NCI-H1436 treated with DMSO at 0.1 percent for 48 hours (cell line): ENCODE measurements at places on chromosomes 1 and 21.

DNA sequence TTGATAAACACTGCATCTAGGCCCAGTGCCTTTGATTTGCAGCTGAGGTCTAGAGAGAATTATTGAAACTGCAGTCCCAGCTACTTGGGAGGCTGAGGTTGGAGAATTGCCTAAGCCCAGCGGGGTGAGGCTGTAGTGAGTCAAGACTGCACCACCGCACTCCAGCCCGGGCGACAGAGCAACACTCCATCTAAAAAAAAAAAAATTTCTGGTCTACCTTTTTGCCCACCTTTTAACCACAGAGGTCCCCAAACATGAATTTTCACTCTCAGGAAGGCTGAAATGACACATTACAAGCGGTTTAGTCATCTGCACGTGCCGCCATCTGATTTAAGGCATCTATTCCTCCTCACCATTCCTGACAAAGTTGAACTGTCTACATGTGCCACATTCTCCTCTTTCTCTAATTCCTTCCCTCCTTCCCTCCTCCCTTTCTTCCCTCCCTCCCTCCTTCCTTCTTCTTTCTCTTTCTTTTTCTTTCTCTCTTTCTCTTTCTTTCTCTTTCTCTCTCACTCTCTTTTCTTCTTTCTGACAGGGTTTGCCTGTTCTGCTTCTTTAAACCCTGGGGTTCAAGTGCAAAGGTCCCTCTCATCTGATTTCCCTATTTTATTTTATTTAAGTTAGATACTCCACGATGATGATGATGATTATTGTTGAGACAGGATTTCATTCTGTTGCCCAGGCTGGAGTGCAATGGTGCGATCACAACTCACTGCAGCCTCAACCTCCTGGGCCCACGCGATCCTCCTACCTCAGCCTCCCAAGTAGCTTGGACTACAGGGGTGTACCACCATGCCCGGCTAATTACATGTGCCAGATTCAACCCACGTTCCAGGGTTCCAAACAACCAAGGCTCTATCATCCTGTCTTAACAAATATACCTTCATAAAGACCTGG, 3.0 kb upstream of the SOD1 start:
- DNase-seq = no peak

DNA sequence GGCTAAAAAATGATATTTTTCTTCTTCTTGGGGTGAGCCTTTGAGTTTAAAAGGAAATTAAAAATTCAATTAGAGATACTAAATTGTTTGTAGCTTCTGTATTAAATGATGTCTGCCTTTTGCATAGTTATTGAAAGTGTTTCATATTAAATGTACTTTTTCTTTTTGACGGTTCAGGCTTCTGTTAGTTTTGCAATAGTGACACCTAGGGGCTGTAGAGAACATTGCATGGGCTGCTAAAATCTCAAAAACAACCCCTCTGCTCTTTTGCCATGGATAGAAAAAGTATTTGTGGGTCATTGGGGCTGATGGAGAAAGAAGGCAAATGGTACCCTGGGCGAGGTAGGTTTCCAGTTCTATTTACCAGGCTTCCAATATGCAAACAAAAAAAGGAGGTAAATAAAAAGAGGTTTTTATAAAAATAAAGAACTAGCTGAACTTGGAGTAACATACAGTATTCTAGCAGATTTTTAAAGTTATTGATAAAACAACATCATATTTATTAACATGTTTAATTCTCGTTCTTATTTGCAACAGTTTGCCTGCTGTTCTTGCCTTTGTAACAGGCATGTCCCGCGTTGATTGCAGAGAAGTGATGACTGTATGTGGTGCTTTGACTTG, 115.4 kb upstream of the HOOK1 start:
- DNase-seq = no peak

- DNase-seq = no peak
These were observed 272.6 kb downstream of the LRRC40 start for GRCh38 chr1:69932760-69933159.

DNA sequence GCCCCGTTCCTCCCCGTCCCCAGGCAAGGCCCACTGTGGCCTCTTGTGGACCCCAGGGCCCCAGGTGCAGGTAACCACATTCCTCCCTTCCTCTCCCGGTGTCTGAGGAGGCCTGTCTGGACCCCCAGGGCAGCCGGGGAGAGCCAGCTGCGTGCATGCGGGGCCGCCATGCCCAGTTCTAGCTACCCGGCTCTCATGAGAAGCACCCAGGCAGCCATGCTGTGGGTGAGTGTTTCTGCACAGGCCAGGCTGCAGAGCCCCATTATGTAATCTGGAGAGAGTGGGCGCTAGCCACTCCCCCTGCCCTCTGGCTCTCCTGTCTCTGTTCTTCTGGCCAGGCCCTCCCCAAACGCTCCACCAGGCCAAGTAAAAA, 18.4 kb upstream of the PLEKHG5 start:
- DNase-seq = no peak

DNA sequence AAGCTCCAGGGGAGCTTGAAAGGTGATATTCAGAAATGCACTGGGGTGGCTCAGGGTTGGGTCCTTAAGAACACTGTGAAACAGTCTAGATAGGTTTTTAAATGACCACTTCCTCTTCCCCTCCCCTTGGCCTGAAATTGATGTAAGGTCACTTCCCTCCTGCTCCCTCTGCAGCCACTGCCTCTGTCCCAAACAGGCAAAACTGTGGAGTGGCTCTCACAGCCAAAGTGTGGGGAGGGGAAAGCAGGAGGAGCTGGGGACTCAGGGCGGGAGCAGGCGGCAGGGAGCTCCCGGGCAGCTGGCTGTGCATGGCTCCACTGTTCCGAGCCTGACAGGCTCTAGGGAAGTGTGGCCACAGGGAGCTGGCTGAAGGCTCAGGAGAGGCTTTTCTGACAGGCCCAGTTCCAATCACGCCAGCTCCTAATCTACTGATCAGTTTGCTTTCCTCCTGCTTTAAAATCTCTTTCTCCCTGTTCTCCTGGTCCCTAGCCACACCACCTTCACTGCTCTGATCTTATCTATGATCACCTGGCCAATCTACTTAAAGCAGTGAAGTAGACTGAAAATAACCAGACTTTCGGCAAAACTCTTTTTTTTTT, 5.1 kb upstream of the CSRP1 start:
- no peak for DNase-seq

DNA sequence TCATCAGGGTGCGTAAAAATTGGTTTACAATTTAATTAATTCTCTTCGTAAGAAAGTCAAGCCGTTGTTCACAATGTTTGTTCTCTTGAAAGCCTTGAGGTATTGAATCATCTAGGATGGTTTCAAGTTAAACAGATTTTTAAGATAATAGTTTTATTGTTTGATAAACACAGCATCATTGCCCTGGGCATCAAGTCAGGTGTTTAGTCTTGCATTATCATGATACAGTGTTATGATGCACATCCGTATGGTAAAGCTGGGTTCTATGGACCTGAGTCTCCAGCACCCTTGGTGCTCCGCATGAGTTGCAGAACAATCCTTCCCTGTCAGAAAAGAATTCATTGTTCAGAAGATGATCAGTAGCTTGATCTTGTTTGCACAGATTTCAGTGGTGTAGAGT, 359.5 kb downstream of the LMO4 start:
- DNase-seq = no peak

DNA sequence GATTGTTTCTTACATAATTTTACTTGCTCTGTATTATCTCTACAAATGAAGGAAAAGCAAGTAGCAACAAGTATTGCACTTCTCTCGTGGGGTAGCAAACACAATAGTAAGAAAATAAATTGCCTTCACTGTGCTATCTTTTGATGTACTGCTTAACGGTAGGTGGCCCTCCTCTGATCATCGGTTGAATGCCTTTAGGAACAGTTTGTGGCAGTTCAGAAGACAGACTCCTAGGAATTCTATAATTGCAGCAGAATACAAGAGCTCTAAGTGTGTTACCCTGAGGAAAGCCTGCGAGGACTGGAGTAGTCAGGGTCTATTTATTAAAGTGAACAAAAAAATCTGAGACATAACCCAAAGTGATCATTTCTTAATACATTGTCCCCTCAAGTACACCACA, 1135.9 kb downstream of the KCNT2 start:
- DNase-seq = no peak

GRCh38 chr1:234605399-234605982, 4.5 kb downstream of the IRF2BP2 start:
- no peak for DNase-seq

DNA sequence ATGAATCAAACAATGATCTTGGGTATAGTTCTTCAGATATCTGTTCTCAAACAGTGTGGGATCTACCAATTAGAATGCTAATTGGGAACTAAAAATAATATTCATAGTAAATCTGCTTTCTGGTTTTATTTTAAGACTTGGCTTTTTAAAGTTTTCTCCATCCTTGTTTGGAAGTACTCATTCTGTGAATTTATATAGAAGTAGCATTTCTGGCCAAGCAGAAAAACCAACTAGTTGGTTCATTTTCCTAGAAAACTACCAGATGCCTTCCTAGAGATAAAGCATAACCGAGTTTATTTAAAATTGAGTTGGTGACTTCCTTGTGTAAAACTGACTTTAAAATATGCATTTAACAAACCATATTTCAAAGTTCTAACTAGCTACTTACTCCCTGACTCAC, 48.8 kb downstream of the DNM3 start:
- DNase-seq = no peak

- DNase-seq = no peak
These were observed 6.3 kb downstream of the ACTA1 start for GRCh38 chr1:229427572-229427971.

DNA sequence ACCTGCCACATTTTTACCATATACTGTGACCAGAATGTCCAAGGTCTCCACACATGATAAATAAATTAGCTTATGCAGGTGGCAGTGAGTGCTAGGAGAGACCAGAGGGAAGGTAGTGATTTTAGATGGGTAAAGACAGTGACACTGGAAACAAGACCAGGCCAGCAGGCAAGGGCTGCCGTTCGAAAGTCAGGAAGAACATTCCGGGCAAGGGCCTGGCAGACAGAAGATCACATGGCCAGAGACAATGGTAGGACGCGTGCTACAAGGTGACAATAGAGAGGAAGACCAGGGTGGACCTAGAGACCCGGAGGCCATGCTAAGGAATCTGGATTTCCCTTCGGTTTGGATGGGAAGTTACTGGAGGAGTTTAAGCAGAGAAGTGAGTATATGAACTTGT, 9.7 kb downstream of the PGBD5 start:
- no peak for DNase-seq

GRCh38 chr1:193229136-193229535, 42.7 kb upstream of the B3GALT2 start:
- no peak for DNase-seq

DNA sequence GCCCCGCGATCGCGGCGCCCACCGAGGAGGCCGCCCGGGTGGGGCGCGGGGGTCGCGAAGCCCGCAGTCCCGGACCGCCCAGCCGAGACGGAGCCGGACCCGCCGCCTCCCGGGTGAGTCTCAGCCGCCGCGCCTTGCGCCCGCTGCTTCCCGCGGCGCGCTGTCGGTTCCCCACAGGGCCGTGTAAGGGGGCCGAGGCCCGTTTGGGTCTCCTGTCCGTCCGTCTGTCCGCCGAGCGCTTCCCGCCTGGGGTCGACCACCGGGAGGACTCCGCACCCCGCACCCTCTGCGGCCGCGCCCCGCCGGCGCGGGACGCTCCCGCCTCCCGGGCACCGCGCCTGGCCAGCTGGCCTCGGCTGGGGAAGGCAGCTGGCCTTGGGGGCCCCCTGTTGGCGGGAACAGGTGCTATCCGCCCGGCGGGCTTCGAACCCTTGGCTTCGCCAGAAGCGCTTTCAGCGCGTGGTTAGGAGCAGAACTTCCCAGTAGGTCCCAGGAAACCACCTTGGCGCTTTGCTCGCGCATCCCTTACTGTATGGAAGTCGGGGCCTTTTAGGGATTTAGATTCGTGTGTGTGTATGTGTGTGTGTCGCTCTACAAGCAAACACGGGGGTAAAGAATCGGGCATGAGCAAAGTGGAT, 414 bp downstream of the TMEM51 start:
- no peak for DNase-seq

- DNase-seq = no peak
These were observed 223.2 kb downstream of the FOXD2 start for GRCh38 chr1:47661040-47661439.

- DNase-seq = no peak
These were observed 151.7 kb downstream of the LYPLAL1 start for GRCh38 chr1:219325368-219325742.

DNA sequence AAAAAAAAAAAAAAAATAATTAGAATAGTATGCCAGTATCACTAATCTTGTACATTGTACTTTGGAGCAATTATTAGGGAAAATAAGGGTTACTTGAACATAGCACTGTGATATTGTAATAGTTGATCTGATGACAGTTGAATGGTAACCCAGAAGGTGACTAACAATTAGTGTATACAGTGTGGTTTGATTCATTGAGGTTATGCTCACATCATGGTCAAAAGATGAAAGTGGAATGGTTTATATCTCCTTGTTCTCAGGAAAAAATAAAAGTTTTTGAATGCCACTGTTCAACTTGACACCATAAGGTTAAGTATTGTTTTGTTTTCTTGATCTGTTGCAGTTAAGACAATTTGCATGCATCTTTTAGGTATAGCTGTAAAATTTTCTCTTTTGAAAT, 87.0 kb downstream of the GPR52 start:
- no peak for DNase-seq

DNA sequence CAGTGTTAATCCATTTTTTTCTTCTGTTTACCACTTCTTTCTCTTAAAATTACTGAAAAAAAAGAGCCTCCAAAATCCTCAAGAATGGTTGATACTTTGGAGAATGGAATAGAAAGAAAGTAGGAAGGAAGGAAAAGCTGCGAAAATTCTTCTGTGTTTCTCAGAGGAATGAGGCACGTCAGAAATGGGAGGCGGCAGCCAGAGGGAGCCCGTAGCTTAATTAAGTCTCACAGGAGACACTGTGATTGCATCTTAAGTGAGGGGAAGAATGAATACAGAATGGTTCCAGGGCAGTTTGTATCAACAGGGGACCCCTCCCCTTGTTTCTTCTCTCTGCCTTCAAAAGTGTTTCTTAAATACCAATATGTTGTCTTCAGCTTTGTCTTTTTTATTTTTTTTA, 1099.5 kb downstream of the PLA2G4A start:
- no peak for DNase-seq

- DNase-seq = no peak
These were observed 3.2 kb downstream of the SLC25A33 start for GRCh38 chr1:9542430-9542829.

- DNase-seq = peak; percentile 19
These were observed 83.1 kb downstream of the HHIPL2 start for GRCh38 chr1:222464841-222465210.

- no peak for DNase-seq
These were observed 43.7 kb upstream of the EXOSC10 start for GRCh38 chr1:11143401-11143800.
